ENCODE measurements at places on chromosomes 16 and 17. TPM values are rescaled to one million over a fixed set of nuclear protein-coding genes. Genes with fewer than 3 reads are reported as not detected.

Gene SLFN11
- total RNA-seq, result 24.4 TPM

Gene ZNF286A
- total RNA-seq, result 17.4 TPM

Gene CMTM2
- not detected for total RNA-seq

Gene MT1B
- not detected for total RNA-seq

Gene GP1BA
- total RNA-seq, result not detected

All from dermis lymphatic vessel endothelial cell (primary cell).